Fibroblast of skin of right biceps (primary cell): ENCODE measurements at places on chromosomes 1 and 21.

GRCh38 chr1:108671143-108671542 is 10.2 kb upstream of the HENMT1 start:
- no peak for DNase-seq

DNA sequence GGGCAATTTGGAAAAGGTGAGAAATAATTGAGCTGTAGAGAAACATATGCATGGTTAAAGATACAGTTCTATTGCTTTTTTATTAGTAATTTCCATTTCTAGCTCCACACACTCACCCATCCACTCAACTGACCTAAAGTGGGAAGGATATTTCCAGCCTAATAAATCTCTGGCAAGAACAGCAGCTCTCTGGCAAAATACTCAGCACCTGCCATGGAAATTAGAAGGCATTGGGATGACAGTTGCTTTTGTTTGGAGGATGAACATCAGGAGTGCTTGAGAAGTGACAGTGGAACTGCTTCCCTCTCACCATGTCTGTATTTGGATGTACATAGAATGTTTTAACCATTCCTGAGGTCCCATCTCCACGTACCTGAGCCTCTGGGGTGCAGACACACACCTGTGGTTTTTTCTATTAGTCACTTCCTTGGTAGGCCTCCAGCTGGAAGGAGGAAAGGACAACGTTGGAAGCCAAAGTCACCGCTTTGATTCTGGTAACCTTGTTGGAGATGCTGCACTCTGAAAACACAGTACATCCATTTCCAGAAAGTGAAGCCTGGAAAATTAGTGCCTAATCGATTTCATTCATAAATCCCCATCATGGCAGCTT is 62.3 kb upstream of the RUNX1 start:
- DNase-seq: no peak

- DNase-seq: no peak
These were observed 312.2 kb downstream of the ZP4 start for GRCh38 chr1:237578540-237578939.

DNA sequence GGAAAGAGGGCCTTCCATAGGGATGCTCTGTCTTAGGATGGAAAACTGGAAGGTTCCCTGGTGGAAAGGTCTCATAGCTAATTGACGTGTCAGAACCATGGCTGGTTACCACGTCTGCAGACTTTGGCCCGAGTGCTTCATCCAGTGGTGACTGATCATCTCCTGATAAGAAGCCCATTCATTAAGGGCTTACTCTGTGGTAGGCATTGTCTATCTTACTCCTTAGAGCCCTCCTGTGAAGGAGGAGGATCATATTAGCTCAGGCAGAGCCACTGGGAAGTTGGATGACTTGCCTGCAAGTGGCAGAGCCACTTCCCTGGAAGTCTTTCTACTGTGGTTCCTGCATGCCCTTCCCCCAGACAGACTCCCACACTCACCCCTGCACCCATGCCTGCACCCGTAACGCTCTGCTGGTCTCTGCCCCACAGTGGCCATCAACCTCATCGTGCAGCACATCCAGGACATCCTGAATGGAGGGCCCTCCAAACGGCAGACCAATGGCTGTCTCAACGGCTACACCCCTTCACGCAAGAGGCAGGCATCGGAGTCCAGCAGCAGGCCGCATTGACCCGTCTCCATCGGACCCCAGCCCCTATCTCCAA is 79.9 kb downstream of the UCK2 start:
- peak; percentile 52 for DNase-seq

DNA sequence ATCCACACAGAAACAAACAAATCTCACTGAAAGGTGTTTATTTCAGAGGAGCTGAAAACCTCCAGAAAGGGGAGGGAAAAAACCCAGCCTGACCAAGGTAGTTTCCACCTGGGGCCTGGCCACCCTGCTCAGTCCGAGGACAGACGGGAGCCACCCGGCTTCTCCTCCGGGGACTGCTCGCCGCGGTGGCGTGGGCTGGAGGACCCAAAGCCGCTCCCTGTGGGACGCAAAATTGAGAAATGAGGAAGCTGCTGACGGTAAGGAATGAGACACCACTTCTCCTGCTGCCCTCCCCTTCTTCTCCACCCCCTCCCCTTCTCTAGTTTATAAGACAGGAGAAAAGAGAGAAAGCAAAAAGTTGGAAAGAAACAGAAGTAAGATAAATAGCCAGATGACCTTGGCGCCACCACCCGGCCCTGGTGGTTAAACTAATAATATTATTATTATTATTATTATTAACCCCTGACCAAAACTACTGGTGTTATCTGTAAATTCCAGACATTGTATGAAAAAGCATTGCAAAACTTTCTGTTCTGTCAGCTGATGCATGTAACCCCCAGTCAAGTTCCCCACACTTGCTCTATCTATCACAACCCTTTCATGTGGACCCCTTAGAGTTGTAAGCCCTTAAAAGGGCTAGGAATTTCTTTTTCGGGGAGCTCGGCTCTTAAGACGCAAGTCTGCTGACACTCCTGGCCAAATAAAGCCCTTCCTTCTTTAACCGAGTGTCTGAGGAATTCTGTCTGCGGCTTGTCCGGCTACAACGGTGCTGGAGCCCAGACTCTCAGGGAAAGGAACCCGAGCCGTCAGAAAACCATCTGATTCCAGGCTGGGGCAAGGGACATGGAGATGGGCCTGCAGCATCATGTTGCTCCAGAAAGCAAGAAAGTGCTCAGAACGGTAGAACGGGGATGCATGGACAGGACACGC is 12.5 kb downstream of the ITGB2 start:
- peak; percentile 47 for DNase-seq

- peak; percentile 22 for DNase-seq
These were observed 573 bp downstream of the PSMG1 start for GRCh38 chr21:39182484-39183271.

DNA sequence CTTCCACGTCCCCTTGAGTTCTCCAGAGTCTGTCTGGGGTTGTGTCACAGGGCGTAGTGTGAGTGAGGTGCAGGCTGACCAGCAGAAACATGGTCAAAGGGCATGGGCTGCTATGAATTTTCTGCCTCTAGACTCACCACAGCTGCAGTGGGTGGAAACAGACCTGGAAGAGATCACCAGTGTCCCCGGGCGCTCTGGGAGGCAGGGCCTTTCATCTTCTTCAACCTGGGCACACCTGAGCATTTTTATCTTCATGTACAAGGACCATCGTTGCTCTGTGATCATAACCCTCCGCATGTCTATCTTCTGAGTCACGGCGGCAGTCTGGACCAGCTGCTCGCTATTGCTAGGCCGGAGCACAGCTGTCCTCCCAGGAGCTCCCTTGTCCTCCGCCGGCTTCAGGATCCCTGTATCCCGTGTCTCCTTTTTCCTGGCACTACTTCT is 29.6 kb downstream of the DEGS1 start:
- no peak for DNase-seq

- no peak for DNase-seq
These were observed 544.4 kb upstream of the PKN2 start for GRCh38 chr1:88139633-88140032.

DNA sequence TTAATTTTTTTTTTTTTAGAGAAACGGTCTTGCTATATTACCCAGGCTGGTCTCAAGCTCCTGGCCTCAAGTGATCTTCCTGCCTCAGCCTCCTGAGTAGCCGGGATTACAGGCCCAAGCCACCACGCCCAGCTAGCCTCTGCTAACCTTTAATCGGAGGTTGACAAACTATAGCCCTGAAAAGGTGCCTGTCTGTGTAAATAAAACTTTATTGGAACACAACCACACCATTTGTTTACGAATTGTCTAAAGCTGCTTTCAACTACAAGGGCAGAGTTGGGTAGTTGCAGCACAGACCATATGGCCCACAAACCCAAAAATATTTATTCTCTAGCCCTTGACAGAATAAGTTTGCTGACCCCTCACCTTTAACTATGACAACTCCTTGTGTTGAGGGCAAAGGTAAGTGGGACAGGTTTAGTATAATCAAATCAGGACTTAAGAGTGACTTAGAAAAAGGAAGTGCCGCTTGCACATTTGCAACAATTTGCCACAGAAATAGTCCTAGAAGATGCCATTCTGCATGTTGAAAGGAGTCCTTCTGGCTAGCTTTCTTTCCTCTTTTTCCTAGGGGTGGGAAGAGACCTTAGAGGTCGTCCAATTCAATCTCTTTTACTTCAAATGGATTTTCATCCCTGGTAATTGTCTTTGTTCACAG is 16.4 kb downstream of the RGS8 start:
- no peak for DNase-seq
